NCI-H1105 (cell line): ENCODE measurements at places on chromosomes 7 and 10.

GRCh38 chr10:28674782-28675181 lies 2.5 kb upstream of the BAMBI start:
- no peak for DNase-seq

DNA sequence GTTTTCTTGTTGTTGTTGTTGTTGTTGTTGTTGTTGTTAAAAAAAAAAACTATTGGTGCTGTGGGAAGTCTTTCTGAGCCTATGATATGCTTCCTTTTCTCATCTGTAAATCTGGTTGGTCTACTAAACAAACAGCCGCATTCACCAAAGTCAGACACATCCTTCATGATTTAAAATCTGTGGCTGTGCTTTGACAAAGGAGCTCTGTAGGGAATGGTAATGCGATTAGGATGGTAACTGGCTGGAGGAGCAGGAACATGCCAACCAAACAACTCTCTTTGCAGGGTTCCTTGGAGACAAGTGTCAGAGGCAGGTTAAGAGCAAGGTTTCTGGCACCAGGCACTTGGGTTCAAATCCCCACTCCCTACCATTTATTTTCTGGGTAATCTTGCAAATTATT lies 14.9 kb upstream of the SP4 start:
- DNase-seq: no peak

DNA sequence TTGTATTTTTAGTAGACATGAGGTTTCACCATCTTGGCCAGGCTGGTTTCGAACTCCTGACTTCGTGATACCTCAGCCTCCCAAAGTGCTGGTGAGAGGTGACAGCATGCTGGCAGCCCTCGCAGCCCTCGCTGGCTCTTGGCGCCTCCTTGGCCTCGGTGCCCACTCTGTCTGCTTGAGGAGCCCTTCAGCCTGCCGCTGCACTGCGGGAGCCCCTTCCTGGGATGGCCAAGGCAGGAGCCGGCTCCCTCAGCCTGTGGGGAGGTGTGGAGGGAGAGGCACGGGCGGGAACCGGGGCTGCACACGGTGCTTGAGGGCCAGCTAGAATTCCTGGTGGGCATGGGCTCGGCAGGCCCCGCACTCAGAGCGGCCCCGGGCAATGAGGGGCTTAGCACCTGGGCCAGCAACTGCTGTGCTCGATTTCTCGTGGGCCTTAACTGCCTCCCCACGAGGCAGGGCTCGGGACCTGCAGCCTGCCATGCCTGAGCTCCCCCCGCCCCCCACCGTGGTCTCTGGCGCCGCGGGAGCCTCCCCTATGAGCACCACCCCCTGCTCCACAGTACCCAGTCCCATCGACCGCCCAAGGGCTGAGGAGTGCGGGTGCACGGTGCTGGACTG lies 96.5 kb upstream of the RHOBTB1 start:
- DNase-seq: no peak

- DNase-seq: no peak
Observed at GRCh38 chr7:69959789-69960499, 361.7 kb downstream of the AUTS2 start.

- DNase-seq: no peak
Observed at GRCh38 chr7:77450613-77451012, 34.5 kb upstream of the GSAP start.

GRCh38 chr7:34457329-34457728 lies 200.7 kb upstream of the NPSR1 start:
- DNase-seq: no peak
